Renal cortical epithelial cell (primary cell): ENCODE measurements at places on chromosomes 5 and 9. TPM values are rescaled to one million over a fixed set of nuclear protein-coding genes. Genes with fewer than 3 reads are reported as not detected.

Gene DNLZ
- 12.5 and 17.4 TPM in 2 replicates for total RNA-seq

GRCh38 chr5:138468966-138469539 is 3.8 kb downstream of the EGR1 start:
- no peak for DNase-seq

Gene ZFP37
- total RNA-seq, result 1.6 and 5.2 TPM in 2 replicates

GRCh38 chr5:58043032-58043945 is 416.6 kb downstream of the PLK2 start:
- no peak for DNase-seq

Gene SPATA31D4
- not detected in 2 replicates for total RNA-seq

- DNase-seq, result peak; percentile 81
These were observed 311.8 kb downstream of the DNAH5 start for GRCh38 chr5:13632676-13633075.

Gene CCDC183
- total RNA-seq, result 0.94 TPM in 1 of 2 replicates, not detected in the other

Gene PCDH12
- total RNA-seq, result 0.35 and 0.45 TPM in 2 replicates

- DNase-seq, result no peak
These were observed 368.0 kb upstream of the GRIN3A start for GRCh38 chr9:102106439-102106838.

GRCh38 chr9:105216440-105217178 is 27.8 kb upstream of the SLC44A1 start:
- peak; percentile 47 for DNase-seq

Gene NKD2
- total RNA-seq, result 0.10 TPM in 1 of 2 replicates, not detected in the other

GRCh38 chr5:143752165-143752850 is 59.7 kb upstream of the HMHB1 start:
- DNase-seq, result no peak

- no peak for DNase-seq
These were observed 27.4 kb downstream of the ABO start for GRCh38 chr9:133247632-133248031.

GRCh38 chr5:98637557-98637956 is 135.9 kb upstream of the RGMB start:
- no peak for DNase-seq
